ENCODE measurements at places on chromosomes 1 and 21.
A peak's percentile ranks its signal among the peaks of the same experiment; 100 is the strongest.

- DNase-seq = peak; percentile 54
Measured at GRCh38 chr1:170578359-170578758, 46.4 kb downstream of the GORAB start.

- DNase-seq = no peak
Measured at GRCh38 chr1:160308451-160309184, 23.7 kb upstream of the PEX19 start.

DNA sequence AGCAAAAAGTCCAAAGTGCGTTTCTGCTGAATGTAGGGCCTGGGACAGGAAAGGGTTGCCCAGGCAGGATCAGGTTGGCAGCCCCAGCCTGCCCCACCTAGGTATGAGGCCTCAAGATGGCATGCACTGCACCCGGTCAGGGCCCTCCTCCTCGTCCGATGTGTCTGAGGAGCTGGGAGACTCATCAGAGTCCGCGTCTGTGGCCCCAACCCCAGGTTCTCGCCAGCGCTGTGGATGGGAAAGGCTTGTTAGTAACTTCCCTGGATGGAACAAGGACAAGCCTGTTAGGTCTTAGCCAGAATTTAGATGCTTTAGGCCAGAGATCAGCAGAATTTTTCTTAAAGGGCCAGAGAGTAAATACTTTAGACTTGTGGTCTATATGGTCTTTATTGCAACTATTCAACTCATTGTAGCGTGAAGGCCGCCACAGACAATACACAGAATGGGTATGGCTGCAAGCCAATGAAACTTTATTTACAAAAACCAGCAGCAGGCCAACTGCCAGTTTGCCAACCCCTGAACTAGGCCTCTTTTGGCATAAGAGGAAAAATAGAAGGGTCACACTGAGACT, 12.4 kb downstream of the PEA15 start:
- no peak for DNase-seq

DNA sequence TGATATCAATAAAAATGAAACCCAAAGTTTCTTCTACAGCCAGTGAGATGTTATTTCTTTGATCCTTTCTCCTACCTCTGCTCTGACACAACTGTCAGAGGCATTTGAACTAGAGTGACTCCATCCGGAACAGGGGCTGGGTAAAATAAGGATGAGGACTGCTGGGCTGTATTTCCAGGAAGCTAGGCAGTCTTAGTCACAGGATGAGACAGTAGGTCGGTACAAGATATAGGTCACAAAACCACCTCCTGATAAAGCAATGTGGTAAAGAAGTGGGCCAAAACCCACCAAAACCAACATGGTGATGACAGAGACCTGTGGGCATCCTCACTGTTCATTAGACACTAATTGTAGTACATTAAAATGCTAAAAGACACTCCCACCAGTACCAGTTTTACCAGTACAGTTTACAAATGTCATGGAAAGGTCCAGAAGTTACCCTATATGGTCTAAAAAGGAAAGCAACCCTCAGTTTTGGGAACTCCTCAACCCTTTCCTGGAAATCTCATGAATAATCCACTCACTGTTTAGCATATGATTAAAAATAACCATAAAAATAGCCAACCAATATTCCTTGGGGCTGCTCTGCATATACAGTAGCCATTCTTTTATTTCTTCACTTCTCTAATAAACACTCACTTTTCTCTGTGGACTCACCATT, 96.7 kb downstream of the GABPA start:
- no peak for DNase-seq

DNA sequence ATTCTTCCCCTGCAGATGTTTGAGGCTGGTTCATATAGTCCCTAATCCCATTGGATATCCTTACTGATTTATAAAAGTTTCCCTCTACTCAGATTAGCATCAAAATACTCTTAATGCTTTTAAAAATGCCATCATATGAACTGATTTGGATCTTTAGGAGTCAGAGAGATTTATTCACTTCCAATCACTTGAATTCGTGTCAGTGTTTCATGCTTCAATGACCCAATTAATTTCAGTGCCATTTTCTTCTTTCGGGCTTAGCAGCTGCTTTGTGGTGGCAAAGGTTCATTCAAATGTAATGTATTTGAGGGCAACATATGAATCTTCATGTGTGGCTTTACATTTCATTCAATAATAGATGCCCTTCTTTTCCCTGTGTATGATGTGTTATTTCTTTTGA, 2.2 kb upstream of the TSEN15 start:
- DNase-seq = no peak

DNA sequence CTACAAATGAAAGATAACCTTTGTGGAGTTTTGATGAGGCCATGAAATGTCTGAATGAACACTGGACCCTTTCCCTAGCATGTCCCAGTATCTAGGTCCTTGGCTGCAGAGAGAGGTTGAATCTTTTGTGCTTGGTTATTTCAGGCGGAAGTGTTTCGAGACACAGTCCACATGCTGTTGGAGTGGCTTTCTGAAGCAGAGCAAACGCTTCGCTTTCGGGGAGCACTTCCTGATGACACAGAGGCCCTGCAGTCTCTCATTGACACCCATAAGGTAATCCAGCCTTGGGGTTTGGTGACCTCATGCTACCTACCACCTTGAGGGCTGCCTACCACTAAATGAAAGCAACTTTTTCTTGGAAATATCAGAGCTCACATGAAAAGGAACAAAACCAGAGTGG, 38.9 kb upstream of the BMP8A start:
- DNase-seq = no peak

DNA sequence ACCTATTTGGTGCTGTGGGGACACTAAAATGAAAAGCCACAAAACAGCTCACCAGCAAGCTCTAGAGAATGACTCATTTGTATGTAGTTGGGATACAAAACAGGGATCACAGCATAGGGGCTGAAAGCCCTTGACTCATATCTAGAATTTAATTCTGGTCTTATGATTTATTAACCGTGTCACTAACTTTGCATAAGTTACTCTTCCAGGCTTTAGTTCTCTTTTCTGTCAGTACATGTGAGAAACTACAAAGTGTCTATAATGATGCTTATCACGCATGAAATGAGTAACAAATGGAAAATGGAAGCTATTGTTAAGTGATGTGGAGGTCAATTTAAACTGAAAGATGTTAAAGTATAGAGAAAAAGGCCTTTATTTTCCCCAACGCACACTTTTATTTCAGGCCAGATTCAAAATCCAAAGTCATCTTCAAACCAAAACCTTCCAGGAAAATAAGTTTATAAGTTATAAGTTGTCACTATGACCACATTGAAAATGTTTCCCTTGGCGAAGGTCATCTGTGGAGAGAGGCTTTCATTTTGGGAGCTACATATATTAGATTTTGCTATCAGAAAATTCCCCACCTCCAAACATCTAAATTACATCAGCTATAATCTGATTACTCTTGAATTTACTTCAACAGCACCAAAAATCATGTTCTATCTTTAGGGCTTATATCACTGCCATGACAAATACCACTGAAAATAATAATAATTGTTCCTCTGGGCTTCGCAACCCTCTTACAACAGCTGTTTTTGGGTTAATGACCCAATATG, 430.5 kb downstream of the MRPL39 start:
- DNase-seq = peak; percentile 19

GRCh38 chr21:45132841-45133573, 58.6 kb downstream of the ADARB1 start:
- DNase-seq = peak; percentile 55

GRCh38 chr1:177206831-177207355, 36.1 kb downstream of the BRINP2 start:
- no peak for DNase-seq

- no peak for DNase-seq
Measured at GRCh38 chr1:27569088-27569460, 34.9 kb downstream of the AHDC1 start.

- DNase-seq = peak; percentile 37
Measured at GRCh38 chr1:36384542-36385409, 948 bp downstream of the STK40 start.

GRCh38 chr1:221200464-221200863, 321.2 kb downstream of the HLX start:
- no peak for DNase-seq

GRCh38 chr1:1079408-1080121, 5.5 kb upstream of the RNF223 start:
- peak; percentile 96 for DNase-seq

DNA sequence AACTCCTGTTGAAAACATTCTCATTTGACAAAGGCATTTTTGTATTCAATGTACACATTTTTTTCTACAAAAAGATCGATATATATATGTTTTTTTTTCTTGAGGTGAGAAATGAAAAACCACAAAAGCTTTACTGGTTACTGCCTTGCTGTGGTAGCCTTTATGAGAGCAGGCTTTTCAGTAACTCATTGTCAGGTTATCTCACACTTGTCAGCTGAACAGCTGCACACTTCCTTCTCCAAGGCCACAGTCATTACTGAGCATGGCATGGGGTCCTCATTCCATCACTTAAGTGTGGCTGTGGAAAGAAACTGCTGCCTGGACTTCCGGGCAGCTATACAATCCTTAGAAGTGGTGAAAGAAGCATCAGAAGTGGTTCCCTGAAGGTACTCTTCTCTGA, 169.3 kb upstream of the ZP4 start:
- no peak for DNase-seq

- peak; percentile 36 for DNase-seq
Measured at GRCh38 chr1:230986976-230987375, 8.1 kb downstream of the ARV1 start.

GRCh38 chr1:199794105-199794863, 233.2 kb upstream of the NR5A2 start:
- DNase-seq = no peak

GRCh38 chr1:17186216-17186909, 18.6 kb upstream of the PADI1 start:
- DNase-seq = no peak

GRCh38 chr1:32220746-32221580, 1.2 kb downstream of the TMEM234 start:
- DNase-seq = no peak

DNA sequence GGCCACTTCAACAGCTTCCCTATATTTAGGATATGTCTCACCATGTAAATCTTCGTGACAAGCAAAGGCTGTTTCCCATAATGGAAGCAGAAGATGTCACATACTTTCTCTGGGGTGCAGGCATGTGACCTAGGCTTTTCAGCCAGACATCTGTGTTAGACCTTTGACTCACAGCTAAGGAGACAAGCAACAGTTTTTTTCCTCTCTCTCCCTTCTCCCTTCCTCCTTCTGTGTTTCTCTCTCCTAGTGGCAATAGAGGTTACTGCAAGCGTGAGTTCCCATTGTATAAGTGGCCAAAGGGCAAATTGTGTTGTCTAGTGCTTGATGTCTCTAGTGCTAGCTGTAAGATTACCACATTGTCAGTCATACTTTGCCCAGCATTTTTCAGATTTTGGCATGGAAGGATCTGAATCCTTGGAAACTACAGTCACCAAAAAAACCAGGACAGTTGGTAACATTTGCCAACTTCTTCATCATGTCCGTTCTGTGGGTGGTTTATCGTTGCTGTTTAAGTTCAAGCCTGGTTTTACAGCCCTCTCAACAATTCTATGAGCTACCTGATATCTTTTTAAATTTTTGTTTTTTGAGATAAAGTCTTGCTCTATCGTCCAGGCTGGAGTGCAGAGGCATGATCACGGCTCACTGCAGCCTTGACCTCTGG, 44.4 kb upstream of the RABGAP1L start:
- peak; percentile 62 for DNase-seq

- DNase-seq = peak; percentile 81
Measured at GRCh38 chr1:238465449-238465848, 574.7 kb upstream of the ZP4 start.

- no peak for DNase-seq
Measured at GRCh38 chr1:43276673-43277072, 6.9 kb downstream of the TMEM125 start.

DNA sequence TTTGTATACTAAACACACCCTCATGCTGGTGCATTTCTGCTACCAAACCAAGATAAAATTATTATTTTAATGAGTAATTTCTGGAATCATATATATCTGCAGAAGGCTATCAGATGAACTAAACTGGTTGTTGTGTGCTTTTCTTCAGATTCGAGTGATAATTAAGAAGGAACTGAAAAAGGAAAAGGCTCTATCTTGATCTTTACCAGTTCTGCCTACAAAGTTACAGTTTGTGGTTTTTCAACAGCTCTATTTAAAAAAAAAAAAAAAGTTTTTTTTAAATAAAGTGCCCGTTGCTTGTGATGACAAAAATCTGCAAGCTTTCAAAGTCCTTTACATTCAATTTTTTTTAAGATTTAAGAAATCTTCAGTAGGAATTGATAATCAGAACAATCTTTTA, 13.6 kb downstream of the DENND1B start:
- DNase-seq = no peak

DNA sequence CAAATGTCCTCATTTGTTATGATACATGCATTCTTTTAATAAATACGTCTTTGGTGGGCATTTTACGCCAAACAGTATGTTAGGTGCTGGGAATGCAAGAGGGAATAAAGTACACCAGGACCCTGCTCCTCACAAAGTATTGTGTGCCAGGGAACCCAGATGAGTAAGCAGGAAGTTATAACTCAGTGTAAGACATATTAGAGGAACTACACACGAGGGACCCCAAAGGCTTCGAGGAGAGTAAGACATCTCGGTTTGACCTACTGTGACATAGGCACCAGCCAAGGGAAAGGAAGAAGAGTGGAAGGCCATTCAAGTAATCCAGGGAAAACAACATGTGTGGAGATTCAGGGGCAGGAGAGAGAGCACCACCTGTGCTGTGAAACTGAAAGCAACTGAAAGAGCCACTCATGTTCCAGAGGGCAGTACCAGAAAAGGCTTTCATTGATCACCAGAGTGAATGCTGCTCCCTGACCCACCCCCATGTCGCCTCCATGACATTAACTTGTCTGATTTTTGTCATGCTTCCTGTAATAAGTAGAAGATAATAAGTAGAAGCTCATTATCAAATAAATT, 542.5 kb upstream of the PKN2 start:
- no peak for DNase-seq

DNA sequence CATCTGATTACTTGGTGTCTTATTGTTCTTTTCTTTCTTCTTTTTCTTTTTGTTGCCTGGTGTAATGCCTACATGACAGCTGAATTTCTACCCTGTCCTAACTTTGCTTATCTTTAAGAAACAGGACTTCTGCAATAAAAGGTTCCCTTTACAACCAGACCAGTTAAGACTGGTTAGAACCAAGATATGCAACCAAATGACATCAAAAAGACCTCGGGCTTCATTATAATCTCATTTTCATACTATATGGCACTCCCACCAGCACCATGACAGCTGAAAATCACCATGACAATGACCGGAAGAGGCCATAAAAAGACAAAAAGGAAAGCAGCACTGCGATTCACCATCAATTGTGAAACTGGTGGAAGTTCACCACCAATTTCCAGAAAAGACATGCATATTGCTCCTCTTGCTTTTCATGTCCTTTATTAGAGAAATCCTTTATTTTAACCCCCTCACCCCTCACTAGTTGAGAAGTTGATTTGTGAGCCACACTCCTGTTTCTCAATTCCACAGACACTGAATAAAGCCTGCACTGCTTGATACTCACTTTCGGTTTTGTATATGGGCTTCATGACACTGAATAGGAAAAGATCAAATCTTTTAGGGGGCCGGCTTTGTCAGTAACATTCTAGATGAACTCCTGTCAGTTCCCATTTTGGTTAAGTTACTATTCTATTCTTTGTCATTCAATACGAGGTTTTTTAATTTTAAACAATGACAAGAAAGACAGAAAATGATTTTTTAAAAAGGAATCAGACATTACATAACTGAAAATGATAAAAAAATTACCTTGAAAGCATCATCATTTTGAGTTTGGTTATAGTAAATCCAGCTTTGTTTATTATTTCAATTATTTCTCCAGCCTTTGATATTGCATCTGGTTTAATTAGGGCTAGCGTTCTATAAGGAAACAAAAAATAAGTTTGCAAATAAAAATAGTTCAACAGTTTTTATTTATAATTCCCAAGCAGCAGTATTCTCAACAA, 58.1 kb downstream of the NME7 start:
- DNase-seq = no peak

Measured in fibroblast of skin of back (primary cell).